ENCODE measurements at places on chromosomes 5 and 9.

GRCh38 chr9:126397056-126397455 is 70.4 kb downstream of the MVB12B start:
- no peak for DNase-seq

- DNase-seq: no peak
Observed at GRCh38 chr9:87885484-87886189, 3.0 kb downstream of the SPATA31E1 start.

DNA sequence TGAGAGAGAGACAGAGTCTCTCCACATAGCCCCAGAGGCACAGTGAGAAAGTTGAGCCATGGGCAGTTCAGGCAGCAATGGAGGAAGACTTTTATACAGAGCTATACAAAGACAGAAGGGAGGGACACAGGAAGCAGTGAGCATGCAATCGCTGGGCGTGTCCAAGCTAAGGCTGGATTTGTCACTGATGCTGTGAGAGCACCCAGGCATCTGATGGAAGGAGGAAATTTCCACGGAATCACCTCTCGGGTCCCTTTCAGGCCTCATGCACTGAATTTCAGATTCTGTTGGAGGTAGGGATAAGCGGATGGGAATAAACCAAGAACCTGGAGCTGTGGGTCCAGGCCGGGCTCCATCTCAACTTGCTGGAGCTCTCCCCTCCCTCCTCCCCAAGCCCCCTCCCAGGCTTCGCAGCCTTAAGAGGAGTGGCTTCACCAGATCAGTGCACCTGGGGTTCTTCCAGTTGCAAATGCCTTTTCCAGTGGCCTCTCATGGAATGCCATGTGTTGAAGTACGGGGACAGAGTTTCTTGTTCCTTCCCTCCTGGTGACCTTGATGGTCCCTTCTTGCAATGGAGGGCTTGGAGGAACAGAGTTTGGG is 114.8 kb upstream of the ALDH1B1 start:
- DNase-seq: no peak

GRCh38 chr9:581673-582497 is 259.6 kb upstream of the DMRT1 start:
- no peak for DNase-seq

DNA sequence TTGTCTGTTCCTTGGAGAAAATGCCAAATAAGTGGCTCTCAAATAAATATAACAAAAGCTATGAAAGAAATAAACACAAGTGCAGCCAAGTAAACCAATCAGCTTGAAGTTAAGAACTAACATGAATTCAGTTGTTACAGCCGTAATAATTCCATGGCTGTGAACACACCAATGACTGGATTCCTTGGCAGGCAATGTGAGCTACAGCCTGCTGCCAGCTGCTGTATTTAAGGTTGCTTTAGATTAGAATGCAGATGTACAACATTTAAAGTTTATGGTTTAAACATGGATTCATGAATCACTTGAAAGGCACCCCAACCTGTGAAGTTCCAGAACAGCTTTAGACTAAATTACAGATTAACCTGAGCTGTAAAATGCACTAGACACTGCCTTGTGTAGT is 626.4 kb upstream of the SEMA6A start:
- DNase-seq: no peak

GRCh38 chr5:31347552-31347905 is 154.0 kb downstream of the CDH6 start:
- DNase-seq: no peak

- no peak for DNase-seq
Observed at GRCh38 chr9:37922363-37923117, 18.6 kb upstream of the SLC25A51 start.

GRCh38 chr5:16862777-16863176 is 73.3 kb downstream of the MYO10 start:
- no peak for DNase-seq

- DNase-seq: no peak
Observed at GRCh38 chr5:129601576-129601975, 141.5 kb downstream of the ADAMTS19 start.

- DNase-seq: no peak
Observed at GRCh38 chr5:163978897-163979296, 473.5 kb downstream of the MAT2B start.

DNA sequence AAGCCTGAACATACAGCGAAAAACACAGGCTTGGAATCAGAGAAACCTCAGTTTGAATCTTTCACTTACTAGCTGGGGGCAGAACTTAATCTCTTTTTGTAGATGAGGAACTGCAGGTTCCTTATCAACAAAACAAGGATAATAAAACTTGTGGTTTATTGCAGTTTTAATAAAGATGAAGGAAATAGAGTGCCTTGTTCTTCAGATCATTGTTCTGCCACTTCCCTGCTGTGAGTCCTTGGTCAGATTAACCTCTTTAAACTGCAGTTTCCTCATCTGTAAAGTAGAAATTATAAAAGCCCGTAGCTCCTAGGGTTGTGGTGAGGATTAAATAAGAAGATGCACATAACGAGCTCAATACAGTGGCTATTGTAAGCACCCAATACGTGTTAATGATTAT is 57.4 kb downstream of the FEM1C start:
- no peak for DNase-seq

DNA sequence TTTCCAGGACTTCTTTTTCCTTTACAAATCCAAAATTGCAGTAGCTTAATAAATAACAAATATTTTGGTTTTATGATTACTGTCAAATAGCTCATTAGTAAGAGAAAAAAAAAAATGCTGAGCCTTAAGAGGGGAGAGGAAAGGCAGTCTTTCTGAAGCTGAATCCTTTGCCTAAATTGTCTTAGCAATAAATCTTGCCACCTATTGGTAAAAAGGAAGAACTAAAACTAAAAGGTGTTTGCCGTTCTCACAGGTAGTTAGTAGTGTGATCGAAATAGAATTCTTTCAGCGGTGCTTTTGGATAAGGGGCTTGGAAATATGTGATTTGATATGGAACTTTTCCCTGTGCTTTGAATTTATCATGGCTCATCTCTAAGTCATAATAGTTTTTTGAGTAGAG is 31.2 kb downstream of the PIK3R1 start:
- no peak for DNase-seq

DNA sequence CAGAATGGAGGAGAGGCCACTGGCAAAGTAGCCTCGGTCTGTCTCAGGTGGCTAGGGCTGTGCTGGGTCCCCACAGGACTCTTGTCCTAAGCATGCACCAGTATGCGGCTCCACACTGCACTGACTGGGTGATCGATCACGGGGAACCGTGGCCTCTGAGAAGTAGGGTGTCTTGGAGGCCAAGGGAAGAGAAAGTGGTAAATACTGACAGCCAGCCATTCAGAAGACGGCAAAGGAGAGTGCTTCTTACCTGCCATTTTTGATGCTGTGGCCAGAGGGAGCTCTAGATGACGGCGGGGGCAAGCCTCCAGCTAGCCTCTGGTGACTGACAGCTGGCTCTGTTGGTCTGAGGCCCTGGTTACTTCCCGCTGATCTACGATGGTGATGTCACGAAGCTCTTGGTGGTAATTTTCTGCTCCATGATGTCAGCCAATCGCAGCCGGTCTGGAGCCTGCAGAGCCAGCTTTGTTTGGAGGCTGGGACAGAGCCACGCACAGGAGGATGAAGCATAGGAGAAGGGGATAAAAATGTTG is 40.4 kb upstream of the GADD45G start:
- DNase-seq: peak; percentile 53

- DNase-seq: no peak
Observed at GRCh38 chr5:179191506-179192184, 131.5 kb downstream of the ZNF354C start.

GRCh38 chr9:125332527-125332926 is 70.9 kb downstream of the GAPVD1 start:
- DNase-seq: peak; percentile 40

- DNase-seq: no peak
Observed at GRCh38 chr5:113209498-113209897, 225.3 kb downstream of the TSSK1B start.

DNA sequence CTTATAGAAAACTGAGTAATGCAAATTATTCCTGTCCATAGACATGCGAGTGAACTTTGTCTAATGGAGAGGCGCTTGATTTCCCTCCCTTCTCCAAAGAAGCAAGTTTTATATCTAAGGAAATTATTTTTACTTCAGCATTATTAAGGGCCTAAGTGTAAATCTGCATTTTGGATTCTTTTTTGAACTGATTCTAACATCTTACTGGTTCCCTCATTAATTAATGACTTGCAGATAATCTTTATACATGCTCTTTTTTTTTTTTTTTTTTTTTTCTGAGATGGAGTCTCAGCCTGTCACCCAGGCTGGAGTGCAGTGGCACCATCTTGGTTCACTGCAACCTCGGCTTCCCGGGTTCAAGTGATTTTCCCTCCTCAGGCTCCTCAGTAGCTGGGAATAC is 209.5 kb downstream of the TLE4 start:
- no peak for DNase-seq

- no peak for DNase-seq
Observed at GRCh38 chr5:91643797-91644196, 260.7 kb upstream of the ARRDC3 start.

DNA sequence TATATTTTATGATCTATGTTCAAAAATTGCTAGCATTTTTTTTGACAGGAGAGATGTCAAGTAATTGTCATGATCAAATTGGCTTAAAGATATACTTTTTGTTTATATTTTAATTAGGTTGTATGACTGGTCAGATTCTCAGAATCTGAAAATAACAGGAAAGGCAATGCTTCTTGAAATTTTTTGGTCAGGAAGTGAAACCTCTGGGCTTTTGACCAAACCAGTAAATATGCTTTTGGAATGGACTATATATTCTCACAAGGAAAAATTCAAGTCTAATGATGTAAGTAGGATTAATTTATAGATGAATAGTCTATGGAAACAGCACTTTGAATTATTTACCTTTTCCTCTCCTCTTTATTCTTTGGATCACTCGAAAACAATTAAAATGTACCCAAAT is 52.3 kb downstream of the SLF1 start:
- DNase-seq: no peak

DNA sequence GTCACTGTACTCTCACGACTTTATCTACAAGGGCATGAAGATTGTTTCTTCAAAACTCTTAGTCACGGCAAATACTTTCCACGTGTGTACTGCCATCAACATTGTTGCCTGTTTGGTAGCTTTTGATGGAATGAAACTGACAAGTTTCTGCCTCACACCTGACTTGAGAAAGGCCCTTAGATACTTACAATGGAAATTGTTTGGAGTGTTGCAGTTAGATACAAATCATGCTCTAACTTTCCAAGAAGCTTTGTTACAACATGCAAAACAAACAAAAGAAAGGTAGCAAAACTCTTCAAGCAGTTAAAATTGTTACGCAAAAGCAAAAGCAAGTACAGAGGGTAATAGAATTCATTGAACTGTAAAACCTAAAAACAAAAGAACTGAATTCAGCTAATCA is 91.1 kb upstream of the TLE4 start:
- DNase-seq: no peak

DNA sequence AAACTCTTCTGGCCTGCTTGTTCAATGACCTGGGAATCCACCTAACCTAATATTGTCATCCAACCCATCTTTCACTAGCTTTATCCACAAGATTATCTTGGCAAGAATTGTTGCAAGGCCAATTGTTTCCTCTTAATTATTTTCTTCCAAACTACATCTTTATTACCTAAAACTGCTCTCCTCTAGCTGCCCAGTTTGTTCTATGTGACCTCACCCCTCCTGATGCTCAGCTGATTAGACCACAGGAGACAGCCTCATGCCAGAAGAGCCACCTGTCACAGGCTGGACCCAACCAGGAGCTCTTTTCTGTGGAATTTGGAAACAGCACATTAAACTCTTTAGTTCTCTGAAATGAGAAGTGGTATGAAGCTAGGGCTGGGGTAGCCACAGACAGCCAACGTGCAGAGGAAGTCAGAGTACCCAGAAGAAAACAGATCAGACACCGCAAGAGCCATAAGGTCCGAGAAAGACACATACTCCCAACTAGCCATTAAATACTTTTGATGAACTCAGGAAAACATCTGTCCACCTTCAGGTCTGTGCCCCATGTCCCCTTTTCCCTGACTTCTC is 12.0 kb downstream of the SAXO1 start:
- no peak for DNase-seq

GRCh38 chr5:79474367-79475151 is 39.4 kb downstream of the HOMER1 start:
- peak; percentile 15 for DNase-seq

GRCh38 chr9:123091459-123091858 is 58.0 kb downstream of the GPR21 start:
- no peak for DNase-seq

GRCh38 chr5:63401436-63402046 is 560.7 kb downstream of the HTR1A start:
- DNase-seq: peak; percentile 52

DNA sequence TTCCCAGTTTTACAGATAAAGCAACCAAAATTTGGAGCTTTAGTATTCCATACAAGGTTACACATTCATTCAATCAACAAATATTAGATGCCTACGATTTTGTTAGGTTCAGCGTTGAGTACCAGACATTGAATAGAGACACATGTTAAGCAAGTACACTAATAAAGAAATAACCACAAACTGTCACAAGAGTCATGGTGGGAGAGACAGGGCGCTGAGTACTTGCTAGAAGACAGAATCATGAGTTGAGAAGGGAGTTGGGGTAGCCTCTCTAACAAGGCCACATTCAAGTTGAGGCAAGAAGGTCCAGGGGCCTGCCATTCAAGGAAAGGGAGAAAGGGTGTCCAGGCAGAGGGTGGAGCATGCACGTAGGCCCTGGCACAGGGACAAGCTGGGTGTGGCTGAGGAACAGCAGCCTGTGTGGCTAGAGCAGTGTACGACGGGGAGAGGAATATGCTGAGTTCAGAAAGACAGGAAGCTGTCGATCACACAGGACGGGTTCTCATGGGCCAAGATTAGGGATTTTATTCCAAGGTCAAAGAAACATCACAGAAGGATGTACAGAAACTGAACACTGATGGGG is 17.0 kb downstream of the CDK5RAP2 start:
- no peak for DNase-seq

DNA sequence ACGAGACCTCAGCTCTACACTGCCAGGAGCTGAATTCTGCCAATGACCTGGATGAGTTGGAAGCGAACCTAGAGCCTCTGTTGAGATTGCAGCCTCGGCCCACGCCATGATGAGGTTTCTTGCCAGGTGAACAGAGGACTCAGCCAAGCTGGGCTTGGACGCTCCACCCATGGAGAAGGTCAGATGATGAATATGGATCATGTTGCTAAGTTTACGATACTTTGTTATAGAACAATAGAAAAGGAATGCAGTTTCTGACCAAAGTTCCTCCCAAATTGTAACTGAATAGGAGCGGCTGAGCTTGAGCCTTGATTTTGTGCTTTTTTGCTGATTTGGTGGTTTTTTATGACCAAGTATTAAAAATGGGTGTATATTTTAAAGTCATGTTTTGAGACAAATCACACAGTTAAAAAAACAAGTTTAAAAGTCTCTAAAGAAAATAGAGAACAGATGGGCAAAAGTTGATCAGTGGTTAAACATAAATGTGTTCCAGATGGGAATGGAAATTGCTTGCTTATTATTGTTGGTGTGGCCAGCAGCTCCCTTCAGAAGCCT is 32.9 kb downstream of the ROPN1L start:
- DNase-seq: no peak

GRCh38 chr9:125932012-125932411 is 184.8 kb downstream of the PBX3 start:
- DNase-seq: no peak

- no peak for DNase-seq
Observed at GRCh38 chr5:68518286-68518685, 302.7 kb downstream of the PIK3R1 start.
